ENCODE measurements at places on chromosomes 5 and 9. TPM values are rescaled to one million over a fixed set of nuclear protein-coding genes. Genes with fewer than 3 reads are reported as not detected.
A peak's percentile ranks its signal among the peaks of the same experiment; 100 is the strongest.

Gene PCDHGA12
- total RNA-seq, result 5.9 TPM

Gene NUP155
- 18.0 TPM for total RNA-seq

Gene C7
- 237 TPM for total RNA-seq

Gene PCDHB8
- 2.6 TPM for total RNA-seq

Gene FCN2
- total RNA-seq, result not detected

Gene SLC25A48
- 0.24 TPM for total RNA-seq

Gene PIP5K1B
- total RNA-seq, result 35.9 TPM

Gene FPGS
- total RNA-seq, result 55.4 TPM

Gene GFI1B
- total RNA-seq, result 1.1 TPM

Gene ARID3C
- not detected for total RNA-seq

Gene HRCT1
- total RNA-seq, result 8.7 TPM

DNA sequence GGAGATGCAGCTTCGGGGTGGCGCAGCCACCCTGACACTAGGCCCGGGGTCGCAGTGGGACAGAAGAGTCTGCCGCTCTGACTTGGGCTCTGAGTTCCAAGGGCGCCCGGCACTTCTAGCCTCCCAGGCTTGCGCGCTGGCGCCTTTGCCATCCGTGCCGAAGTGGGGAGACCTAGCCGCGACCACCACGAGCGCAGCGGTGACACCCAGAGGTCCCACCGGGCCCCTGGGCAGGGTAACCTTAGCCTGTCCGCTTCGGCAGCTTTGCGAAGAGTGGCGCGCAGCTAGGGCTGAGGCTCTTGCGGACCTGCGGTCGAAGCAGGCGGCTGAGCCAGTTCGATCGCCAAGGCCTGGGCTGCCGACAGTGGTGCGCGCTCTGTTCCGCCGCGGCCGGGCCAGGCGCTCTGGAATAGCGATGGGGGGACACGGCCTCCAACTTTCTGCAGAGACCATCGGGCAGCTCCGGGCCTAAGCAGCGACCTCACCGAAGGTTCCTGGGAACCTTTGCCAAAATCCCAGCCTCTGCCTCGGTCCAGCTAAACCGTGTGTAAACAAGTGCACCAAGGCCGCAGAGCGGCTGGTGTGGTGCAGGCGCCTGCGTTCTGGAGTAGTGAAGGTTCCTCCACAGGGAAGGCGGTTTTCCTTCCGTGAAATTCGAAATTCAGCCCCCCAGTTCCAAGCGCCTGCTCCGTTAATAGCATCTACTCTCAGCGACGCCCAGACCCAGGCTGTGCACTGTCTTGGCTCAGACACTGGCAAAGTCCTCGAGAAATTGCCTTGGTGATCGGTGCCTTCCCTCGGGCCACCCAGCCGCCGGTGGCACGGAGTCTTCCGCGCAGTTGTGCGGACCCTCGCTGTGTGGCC is 7.4 kb downstream of the TLX3 start:
- H3K27me3 ChIP-seq, result peaks cover 100% of the 10 kb centered on the region
- DNase-seq, result no peak
- no peak overlapping the region for H3K4me3 ChIP-seq

GRCh38 chr5:112310746-112311145 is 108.3 kb downstream of the EPB41L4A start:
- no peaks in the 10 kb centered on the region for H3K36me3 ChIP-seq
- H3K27me3 ChIP-seq, result no peaks in the 10 kb centered on the region
- peaks cover 5% of the 10 kb centered on the region for H3K4me1 ChIP-seq

GRCh38 chr9:89097219-89097618 is 81.4 kb downstream of the SHC3 start:
- no peak for DNase-seq
- H3K36me3 ChIP-seq, result no peaks in the 10 kb centered on the region
- no peaks in the 10 kb centered on the region for H3K4me1 ChIP-seq
- no peak overlapping the region for H3K27ac ChIP-seq
- H3K27me3 ChIP-seq, result no peaks in the 10 kb centered on the region

GRCh38 chr5:138528208-138528607 is 14.8 kb downstream of the ETF1 start:
- H3K36me3 ChIP-seq, result peaks cover 13% of the 10 kb centered on the region
- H3K4me3 ChIP-seq, result no peak overlapping the region
- no peak overlapping the region for H3K27ac ChIP-seq
- H3K27me3 ChIP-seq, result no peaks in the 10 kb centered on the region
- H3K4me1 ChIP-seq, result peaks cover 41% of the 10 kb centered on the region

DNA sequence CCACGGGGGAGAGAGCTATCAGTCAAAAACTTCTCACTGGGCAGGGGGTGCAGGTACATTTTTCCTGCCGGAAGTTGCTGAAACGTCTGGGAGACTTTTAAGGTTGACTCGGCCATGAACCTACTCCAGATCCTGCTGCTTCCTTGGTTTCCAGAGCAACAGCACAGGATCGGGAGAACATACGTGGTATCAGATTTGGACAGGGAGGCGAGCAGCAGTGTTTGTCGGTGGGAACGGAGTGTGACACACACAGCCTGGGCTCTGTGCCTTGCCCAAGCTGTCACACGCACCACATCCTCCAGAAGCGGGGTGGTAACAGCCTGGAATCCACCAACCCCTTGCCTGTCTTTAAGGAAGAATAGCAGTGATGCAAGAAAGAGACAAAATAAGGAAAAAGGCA is 276.5 kb downstream of the SLIT3 start:
- no peaks in the 10 kb centered on the region for H3K27me3 ChIP-seq
- H3K27ac ChIP-seq, result no peak overlapping the region
- H3K36me3 ChIP-seq, result no peaks in the 10 kb centered on the region
- H3K4me3 ChIP-seq, result no peak overlapping the region
- H3K4me1 ChIP-seq, result peaks cover 7% of the 10 kb centered on the region

- peaks cover 3% of the 10 kb centered on the region for H3K36me3 ChIP-seq
- peak within 1 kb of the TSS; percentile 76 for H3K4me3 ChIP-seq
- H3K27me3 ChIP-seq, result no peaks in the 10 kb centered on the region
- peaks cover 63% of the 10 kb centered on the region for H3K4me1 ChIP-seq
- DNase-seq, result peak; percentile 100
- peak within 1 kb of the TSS; percentile 98 for H3K27ac ChIP-seq
Measured at GRCh38 chr5:72955768-72956323, at the start of gene FCHO2. Gene FCHO2 (plus strand): TSS chr5:72956041. CDS start chr5:72956097, 56 bp downstream.

- H3K4me1 ChIP-seq, result peaks cover 21% of the 10 kb centered on the region
- H3K36me3 ChIP-seq, result peaks cover 4% of the 10 kb centered on the region
- H3K27me3 ChIP-seq, result no peaks in the 10 kb centered on the region
- H3K27ac ChIP-seq, result no peak overlapping the region
- no peak overlapping the region for H3K4me3 ChIP-seq
- DNase-seq, result no peak
Measured at GRCh38 chr5:177604116-177604521, 4.2 kb downstream of the B4GALT7 start.

DNA sequence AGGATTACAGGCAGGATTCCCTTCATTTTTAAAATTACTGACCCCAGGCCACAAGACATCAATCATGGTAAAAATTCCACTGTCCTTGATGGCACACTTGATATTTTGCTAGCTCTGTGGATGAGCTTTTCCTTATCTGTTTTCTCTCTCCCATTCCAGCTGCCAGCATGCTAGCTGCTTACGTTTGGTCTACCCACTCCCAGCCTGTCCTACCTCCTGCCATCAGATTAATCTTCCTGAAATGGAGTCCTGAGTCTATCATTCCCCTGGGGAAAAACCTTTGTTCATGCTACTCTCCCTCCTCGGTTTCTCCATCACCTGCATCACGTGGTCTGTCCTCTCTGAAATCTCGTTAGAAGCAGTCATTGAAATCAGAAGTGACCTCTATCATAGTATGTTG is 108.9 kb downstream of the F2RL2 start:
- no peak for DNase-seq
- no peak overlapping the region for H3K4me3 ChIP-seq
- H3K4me1 ChIP-seq, result no peaks in the 10 kb centered on the region
- no peaks in the 10 kb centered on the region for H3K36me3 ChIP-seq
- H3K27ac ChIP-seq, result no peak overlapping the region
- H3K27me3 ChIP-seq, result no peaks in the 10 kb centered on the region

- H3K4me1 ChIP-seq, result no peaks in the 10 kb centered on the region
- H3K36me3 ChIP-seq, result no peaks in the 10 kb centered on the region
- no peak overlapping the region for H3K4me3 ChIP-seq
- no peak overlapping the region for H3K27ac ChIP-seq
- H3K27me3 ChIP-seq, result no peaks in the 10 kb centered on the region
Measured at GRCh38 chr9:68457803-68458202, 82.9 kb downstream of the TMEM252 start.

GRCh38 chr9:2158111-2158610 is 143.0 kb downstream of the SMARCA2 start:
- peak overlapping the region; percentile 56 for H3K4me3 ChIP-seq
- peaks cover 38% of the 10 kb centered on the region for H3K4me1 ChIP-seq
- DNase-seq, result peak; percentile 65
- peak overlapping the region; percentile 77 for H3K27ac ChIP-seq
- H3K27me3 ChIP-seq, result no peaks in the 10 kb centered on the region

DNA sequence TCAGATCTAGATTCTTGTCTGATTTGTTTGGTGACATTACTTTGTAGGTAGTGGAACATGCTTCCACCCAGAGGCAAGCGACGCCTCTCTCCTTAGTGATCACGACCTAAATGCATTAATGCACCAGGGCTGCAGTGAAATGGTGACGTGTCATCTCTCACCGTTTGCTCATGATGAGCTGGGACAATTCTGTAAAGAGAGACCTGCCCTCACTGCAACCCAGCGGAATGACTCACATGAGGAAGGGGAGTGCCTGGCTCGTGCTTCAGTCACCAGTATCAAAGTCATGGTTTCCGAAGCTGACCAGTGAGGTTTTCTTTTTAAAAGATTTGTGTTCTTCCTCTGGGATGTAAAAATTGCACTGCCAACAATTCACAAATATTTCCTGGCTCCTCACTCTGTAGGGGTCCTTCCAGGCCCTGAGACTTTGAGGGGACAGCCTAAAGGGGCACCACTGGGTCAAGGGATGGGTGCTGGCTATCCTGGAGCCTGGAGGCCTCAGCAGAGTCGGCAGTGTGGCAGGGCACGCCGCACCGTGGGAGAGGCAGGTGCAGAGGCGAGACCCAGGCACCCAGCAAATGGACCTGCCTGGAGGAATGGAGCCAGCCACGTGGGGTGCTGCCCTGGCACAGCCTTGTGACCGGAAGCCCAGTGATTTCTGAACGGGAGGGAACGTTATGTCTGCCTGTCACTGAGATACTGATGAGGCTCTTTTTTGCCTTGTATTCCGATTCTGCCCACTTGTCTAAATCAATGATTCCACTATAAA is 17.3 kb downstream of the QSOX2 start:
- DNase-seq, result no peak
- H3K27me3 ChIP-seq, result no peaks in the 10 kb centered on the region
- no peaks in the 10 kb centered on the region for H3K4me1 ChIP-seq
- peaks cover 18% of the 10 kb centered on the region for H3K36me3 ChIP-seq

GRCh38 chr5:34620185-34620584 is 35.9 kb upstream of the RAI14 start:
- no peak overlapping the region for H3K4me3 ChIP-seq
- DNase-seq, result no peak

DNA sequence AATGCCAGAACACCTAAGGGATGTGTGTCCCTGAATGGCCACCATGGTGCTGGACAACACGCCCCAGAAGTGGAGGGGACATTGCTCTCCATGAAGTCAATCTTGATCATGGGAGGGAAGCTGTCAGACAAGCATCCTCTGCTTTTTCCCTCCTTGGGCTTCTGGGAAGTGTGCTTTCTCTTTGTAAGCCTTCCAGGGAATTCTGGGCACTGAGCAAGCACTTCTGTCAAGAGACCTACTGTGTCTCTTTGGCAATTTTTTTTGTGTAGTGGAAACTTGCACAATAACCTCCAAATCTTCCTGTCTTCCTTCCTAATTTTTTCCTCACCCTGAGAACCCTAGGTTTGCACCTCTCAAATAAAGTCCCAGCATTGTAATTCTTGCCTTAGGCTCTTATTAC is 132.0 kb downstream of the SEC61B start:
- H3K27ac ChIP-seq, result peak overlapping the region; percentile 54
- DNase-seq, result no peak
- no peaks in the 10 kb centered on the region for H3K36me3 ChIP-seq
- H3K4me3 ChIP-seq, result no peak overlapping the region
- peaks cover 4% of the 10 kb centered on the region for H3K27me3 ChIP-seq

DNA sequence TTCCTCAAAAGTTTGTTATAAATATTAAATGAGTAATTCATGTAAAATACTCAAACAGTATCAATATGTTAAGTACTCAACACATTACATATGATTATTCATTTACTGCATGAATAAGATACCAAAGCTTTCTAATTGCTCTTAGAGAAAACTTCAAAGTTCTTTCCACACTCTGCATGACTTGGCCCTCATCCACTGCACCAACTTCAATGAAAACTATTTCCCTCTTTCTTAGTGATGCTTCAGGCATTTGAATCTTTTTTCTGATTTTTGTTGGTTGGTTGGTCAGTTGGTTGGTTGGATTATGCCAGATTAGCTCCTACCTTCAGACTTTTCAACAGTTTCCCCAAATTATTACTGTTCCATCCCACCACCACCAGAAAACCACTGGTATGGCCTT is 314.7 kb upstream of the RGMB start:
- no peak overlapping the region for H3K4me3 ChIP-seq
- no peaks in the 10 kb centered on the region for H3K36me3 ChIP-seq
- H3K27ac ChIP-seq, result no peak overlapping the region

DNA sequence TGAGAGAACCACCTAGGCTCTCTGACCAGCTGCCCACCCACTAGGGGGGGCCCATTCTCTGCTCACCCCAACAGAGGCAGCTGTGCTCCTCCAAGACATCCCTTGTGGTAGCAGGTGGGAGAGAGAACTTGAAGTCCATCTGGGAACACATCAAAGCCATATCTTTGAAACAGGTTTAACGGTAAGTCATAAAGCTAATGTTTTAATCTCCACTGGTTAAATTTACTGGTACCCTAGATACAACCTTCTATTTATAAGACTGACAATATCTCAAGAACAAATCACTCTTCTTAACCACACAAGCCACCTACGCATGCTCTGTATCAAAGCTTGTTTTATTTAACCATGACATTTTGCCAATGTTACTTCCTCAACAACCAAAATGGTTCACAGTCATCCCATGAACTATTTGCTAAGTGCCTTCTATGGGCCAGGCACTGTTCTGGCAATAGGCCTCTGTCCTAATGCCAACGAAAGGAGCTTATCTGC is 20.4 kb downstream of the AUH start:
- no peaks in the 10 kb centered on the region for H3K4me1 ChIP-seq
- H3K36me3 ChIP-seq, result peaks cover 31% of the 10 kb centered on the region
- no peak for DNase-seq
- no peak overlapping the region for H3K27ac ChIP-seq

DNA sequence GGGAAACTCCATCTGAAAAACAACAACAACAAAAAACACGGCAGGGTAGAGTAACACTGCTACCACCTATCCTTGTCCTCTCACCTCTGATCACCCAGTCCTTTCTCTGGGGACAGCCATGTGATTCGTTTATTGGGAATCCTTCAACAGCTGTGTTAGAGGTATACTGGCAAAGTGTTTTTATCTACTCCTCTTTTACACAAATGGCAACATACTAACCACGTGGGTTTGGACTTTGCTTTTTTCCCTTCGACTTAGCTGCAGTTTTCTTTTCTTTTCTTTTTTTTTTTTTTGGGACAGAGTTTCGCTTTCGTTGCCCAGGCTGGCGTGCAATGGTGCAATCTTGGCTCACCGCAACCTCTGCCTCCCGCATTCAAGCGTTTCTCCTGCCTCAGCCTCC is 11.2 kb upstream of the SET start:
- no peaks in the 10 kb centered on the region for H3K27me3 ChIP-seq
- no peak overlapping the region for H3K4me3 ChIP-seq
- H3K36me3 ChIP-seq, result peaks cover 5% of the 10 kb centered on the region
- DNase-seq, result peak; percentile 6
- no peak overlapping the region for H3K27ac ChIP-seq
- H3K4me1 ChIP-seq, result peaks cover 5% of the 10 kb centered on the region

- DNase-seq, result no peak
- no peaks in the 10 kb centered on the region for H3K36me3 ChIP-seq
- no peak overlapping the region for H3K4me3 ChIP-seq
- H3K27me3 ChIP-seq, result no peaks in the 10 kb centered on the region
- H3K27ac ChIP-seq, result no peak overlapping the region
- H3K4me1 ChIP-seq, result no peaks in the 10 kb centered on the region
Measured at GRCh38 chr5:83015676-83016075, 61.5 kb downstream of the TMEM167A start.

All from lower lobe of right lung (tissue), 2 donors.